ENCODE measurements at places on chromosomes 6 and 20.
A peak's percentile ranks its signal among the peaks of the same experiment; 100 is the strongest.

DNA sequence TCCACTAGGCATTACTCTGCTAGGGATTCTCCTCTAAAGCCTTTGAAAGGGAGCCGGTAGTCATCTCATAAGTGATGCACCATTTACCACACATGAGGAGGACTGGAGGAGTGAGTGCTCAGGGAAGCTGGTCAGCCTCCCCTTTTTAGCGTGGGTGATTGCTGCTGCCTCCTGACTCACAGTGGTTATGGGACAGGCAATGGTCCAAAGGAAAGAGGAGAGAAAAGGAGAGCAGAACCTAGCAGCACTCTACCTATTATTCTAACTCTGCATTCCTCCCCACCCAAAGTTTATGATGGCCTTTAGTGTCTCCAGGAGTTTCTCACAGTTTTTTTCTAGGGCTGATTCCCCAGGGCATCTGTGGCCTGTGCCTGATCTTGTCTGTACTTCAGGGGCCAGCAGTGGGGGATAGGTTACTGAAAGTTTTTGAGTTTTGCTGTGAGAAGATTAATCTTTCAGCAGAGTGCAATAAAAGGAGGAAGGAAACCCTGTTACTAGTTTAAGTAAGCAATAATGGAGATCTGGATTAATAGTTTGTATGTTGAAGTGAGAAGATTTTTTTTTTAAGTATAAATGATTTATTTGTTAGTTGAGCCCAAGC, 36.4 kb upstream of the GCLC start:
- no peak for DNase-seq

DNA sequence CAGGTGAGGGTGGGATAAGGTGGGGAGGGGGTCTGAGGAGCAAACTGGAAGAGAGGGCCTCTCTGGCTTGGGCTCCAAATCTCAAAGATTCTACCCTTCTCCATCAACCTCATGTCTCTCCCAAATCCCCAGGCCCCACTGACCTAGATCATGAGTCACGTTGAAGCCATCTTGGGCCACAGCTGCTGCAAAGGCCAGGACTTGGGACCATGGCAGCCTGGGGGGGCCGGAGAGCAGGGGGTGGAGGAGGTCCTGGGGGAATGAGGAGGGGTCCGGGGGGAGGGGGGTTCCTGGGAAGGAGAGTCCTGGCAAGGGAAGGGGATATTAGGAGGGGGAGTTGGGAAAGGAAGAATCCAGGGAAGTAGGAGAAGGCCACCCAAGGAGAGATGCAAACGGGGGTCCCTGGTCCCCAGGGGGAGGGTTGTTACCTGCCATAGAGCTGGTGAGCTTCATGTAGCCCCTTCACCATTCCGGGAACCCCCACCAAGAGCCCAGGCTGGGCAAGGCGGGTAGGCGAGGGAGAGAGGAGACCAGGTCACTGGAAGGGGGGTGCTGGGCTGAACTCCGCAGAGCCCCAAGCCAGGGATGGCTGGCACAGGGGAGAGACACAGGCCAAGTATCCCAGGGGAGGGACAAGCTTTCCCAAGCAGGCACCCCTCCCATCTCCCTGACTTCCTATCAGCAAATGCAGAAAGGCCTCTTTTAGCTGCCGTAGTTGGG, 12.7 kb downstream of the GGT7 start:
- DNase-seq = no peak

- DNase-seq = no peak
Observed at GRCh38 chr20:53929974-53930650, 140.3 kb downstream of the BCAS1 start.

DNA sequence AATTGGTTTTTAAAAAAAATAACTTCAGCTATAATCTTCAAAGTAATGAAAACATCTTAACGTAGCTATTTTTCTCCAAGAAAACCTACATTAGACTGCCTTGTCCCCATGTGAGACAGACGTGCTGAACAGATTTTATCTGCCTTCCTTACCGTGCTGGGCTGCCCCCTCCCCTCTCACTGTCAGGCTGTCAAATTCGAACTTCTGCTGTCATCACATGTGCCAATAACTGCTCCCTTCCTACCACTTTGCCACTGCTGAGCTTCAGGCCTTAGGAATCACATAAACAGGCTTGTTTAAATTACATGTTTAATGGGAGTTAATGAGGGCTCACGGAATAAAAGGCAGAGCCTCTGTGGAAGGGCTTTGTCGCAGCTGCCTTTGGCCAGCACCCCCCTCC, 77.0 kb upstream of the NHSL1 start:
- DNase-seq = no peak

- no peak for DNase-seq
Observed at GRCh38 chr6:91660893-91661292, 1074.0 kb upstream of the MAP3K7 start.

- DNase-seq = no peak
Observed at GRCh38 chr20:37649017-37649416, 44.8 kb upstream of the CTNNBL1 start.

- DNase-seq = no peak
Observed at GRCh38 chr6:91415031-91415605, 828.2 kb upstream of the MAP3K7 start.

DNA sequence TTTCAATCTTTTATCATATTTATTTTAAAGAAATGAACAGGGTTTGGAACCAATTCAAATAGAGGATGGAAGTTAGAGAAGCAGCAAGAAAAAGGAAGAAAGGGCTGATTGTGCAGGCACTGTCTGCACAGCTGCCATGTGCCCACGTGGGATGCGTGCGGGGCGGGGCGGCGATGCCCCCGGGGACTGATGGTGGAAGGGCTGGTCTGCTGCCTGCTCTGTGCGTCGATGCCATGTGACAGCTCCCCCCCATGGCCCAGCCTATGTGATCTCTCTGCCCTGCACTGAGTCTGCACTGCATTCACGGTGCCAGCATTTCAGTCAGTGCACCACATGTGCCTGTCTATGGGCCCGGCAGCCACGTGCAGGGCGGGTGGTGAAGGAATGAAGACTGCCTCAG, 96.4 kb downstream of the IRF4 start:
- DNase-seq = no peak

DNA sequence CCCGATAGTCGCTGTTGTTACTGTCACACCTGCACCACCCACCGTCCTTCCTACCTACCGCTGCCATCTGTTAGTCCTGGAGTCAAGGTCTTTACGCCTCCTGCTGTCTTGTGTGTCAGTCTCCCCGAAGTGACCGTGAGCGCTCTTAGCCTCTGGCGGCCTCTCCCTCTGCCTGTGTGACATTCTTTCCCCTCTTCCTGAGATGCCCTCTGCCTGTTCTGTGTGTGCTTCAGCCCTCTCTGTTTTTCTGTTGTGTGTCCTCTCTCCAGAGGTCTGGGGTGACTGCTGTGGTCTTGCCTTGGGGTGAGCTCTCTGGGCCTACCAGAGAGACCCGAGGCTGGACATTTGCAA, 54.9 kb downstream of the TCP11 start:
- DNase-seq = no peak

GRCh38 chr20:44287272-44288097, 23.5 kb downstream of the FITM2 start:
- no peak for DNase-seq

- DNase-seq = peak; percentile 72
Observed at GRCh38 chr6:158322724-158323560, 10.7 kb downstream of the TULP4 start.

DNA sequence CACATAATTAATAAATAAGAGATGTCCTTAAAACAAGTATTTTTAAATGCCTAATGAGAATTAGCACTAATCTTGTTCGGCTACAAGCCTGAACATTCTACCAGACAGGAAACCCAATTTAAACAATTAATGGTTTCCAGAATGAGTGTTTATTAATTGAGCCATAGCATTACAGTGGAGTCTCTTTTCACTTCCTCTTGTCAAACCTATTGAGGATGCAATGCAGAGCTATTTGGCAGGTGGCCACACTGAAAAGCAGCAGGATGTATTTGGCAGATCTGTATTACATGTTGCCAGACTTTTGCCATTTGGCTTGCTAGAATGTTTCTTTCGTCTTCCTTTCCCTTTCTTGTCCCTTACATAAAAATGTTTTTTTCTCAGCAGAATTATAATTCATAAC, 475.2 kb upstream of the MARCKS start:
- no peak for DNase-seq
